HFF-Myc (cell line): ENCODE measurements at places on chromosomes 7 and 10.

- no peak for DNase-seq
These were observed 47.8 kb downstream of the IPMK start for GRCh38 chr10:58219875-58220274.

- DNase-seq: no peak
These were observed 181.0 kb downstream of the LRRC4 start for GRCh38 chr7:127850195-127850594.

DNA sequence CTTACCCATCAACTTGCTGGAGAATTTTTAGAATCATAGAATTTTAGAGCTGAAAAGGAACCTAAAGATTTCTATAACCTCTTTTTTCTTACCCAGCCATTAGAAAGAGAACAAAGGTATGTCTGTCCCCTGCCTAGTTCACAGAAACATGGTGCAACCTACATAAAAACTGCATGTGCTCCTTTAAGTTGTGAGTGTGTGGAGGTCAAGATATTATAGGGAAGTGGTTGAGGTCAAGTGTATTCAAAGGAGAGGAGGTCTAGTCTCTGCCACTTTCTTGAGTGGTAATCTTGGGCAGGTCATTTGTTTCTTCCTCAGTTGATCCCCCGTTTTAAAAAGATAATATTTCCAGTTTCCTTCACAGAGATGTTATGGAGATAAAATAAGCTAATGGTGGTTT lies 6.4 kb downstream of the UBTD1 start:
- no peak for DNase-seq

DNA sequence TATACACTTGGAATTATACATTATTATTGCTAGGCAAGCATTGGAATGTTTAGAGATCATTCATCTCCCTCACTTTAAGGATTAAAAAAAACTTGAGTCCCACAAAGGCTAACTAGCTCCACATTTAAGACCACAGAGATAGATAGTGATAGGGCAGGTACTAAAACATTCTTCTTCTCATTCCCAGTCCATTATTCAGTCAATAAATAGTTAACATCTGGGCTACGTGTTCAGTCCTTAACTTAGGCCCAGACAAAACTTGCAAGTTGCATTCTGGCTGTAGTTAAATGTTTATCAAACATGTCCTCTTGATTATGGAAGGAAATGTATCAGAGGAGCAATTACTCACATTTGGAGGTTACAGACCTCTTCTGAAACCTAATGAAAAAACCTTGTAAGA lies 2.4 kb downstream of the GNG11 start:
- DNase-seq: no peak

DNA sequence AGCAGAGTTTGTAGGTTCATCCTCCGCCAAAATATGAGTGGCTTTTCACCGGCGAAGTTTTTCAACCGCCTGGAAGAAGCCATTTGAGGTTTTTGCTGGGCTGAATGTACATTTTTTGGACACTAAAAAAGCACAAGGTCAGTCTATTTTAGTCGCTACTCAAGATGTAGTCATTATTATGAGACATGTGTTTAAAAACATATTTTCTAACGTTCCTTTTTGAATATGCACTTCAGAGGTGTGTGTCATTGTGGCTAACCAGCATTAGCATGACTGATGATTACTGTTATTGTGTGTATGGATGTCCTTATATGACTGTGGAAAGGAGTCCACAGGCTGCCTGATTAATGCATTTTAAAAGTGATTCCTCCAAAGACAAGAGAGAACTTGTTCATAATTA lies 605.4 kb downstream of the INHBA start:
- DNase-seq: no peak

DNA sequence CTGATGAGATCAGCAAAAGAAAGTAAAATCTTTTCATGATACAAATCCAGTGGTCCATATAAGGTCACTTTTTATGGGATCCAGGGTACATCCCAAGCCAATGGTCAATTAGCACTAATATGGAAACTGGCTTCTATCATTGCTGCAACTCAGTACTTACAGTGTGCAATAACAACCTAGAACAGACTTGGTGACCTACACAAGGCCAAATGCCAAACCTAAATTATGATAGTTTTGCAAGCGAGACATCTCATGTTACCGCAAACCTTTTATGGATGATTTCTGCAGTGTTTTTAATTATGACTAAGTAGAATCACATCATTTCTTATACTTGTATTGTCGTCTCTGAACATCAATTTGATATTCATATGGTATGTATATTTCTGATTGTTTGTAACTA lies 583.5 kb upstream of the SEMA3D start:
- DNase-seq: peak; percentile 5

DNA sequence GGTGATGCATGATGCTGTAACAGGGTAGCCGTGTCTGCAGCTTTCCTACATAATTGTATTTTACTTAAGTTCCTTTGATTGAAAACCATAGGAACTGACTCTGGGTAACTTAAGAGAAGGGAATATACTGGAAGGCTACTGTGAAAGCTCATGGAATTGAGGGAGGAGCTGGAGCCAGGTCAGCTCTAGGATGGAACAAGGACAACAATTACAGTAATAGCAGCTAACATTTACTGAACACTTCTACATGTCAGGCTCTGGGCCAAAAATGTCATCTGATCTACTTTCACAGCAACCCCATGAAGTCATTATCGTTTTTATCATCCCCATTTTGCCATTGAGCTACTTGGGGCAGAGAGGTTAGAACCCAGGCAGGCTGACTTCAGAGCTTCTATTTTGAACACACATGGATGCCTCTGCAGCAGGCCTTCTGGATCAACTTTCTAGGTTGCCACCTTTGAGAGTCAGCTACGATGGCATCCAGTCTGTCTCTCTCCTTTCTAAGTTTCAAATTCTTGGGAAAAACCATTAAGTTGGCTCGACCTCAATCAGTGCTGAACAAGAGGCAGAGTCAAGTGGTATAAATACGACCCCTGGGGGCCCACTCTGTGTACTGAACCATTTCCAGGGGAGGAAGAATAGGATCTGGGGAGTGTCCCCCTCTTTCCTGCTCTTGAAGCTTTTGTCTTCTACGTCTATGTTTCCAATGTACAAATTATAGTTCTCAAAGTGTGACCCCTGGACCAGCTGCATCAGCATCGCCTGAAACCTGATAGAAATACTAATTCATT lies 272.3 kb upstream of the PLPP4 start:
- no peak for DNase-seq

DNA sequence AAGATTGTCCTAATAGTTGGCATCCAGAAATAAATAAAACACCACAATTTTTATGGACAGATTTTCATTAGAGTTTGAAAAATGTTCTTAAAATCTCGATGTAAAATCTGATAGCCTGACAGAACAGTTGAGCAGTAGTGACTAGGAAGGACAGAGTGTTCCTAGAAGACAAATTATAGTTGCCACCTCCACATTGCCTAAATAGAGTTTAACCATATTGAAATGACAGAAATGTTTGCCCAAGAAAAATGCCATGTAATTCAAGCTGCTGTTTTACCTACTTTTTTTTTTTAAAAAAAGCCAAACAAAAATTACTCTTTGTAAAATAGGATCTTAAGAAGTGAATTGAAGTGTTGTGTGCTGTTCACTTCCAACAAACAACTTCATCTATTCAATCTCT lies 8.9 kb upstream of the HERC4 start:
- no peak for DNase-seq

DNA sequence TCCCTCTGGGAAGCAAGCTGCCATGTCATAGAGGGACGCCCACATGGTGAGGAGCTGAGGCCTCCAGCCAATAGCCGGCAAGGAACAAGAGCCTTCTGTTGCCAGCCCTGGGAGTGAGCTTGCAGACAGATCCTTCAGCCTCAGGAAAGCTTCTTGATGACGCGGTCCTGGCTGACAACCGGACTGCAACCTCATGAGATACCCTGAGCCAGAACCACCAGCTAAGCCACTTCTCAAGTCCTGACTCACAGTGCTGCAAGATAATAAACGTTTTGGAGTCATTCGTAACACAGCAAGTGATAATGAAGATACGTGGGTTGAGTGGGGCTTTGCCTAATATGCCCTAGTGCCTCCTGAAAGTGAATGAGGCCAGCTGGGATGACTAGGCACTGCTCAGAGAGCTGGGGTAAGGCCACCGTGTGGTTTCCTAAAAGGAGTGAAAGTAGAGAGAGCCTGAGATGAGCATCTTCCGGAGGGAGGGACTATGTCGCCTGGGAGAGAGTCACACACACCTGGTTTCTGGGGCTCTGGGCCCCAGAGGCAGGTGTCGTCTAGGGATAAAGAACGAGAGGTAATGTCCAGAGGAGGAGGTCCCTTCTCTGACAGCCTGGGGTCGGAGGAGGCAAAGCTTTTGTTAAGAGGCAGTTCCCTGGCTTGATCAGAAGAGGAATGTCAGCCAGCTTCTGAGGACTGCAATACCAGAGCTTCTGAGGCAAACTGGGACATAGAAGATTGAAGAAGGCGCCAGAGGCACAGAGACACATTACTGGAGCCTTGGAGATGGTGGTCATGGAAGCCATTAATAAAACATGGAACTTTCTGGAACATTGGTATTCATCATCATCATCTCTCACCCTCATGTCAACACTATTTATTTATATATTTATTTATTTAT lies 53.6 kb downstream of the PYROXD2 start:
- DNase-seq: peak; percentile 76

GRCh38 chr10:8481718-8482504 lies 427.4 kb downstream of the GATA3 start:
- no peak for DNase-seq

GRCh38 chr10:132187430-132188138 lies 836 bp downstream of the DPYSL4 start:
- DNase-seq: no peak

DNA sequence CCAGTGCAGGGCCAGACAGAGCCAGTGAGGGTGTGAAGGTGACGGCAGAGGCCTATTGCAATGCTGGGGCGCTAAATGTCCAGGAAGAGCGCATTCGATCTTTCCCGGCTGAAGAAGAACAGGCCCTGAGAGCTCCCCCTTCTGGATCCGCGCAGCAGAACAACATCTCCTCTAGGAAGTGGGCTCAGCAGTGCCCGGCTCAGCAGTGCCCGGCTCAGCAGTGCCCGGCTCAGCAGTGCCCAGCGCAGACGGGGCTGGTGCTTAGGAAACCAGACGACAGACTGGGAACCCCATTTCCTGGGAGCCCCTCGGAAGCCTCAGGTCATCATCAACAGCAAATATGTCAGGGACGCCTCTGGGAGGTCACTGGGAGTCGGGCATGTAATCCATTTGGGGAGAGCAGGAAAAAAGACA lies 4.7 kb upstream of the NOS3 start:
- DNase-seq: no peak

- DNase-seq: no peak
These were observed 466.1 kb downstream of the GRID1 start for GRCh38 chr10:85900487-85900886.

- DNase-seq: no peak
These were observed 155.0 kb downstream of the CTTNBP2 start for GRCh38 chr7:117718116-117718835.

- DNase-seq: no peak
These were observed 72.3 kb upstream of the KLF6 start for GRCh38 chr10:3857318-3857717.

- DNase-seq: peak; percentile 92
These were observed 9.6 kb upstream of the DNAJB12 start for GRCh38 chr10:72364239-72364777.

- no peak for DNase-seq
These were observed at the start of gene FAM171A1 for GRCh38 chr10:15370856-15371701. Gene FAM171A1, minus strand, starts transcription at chr10:15371289. Its CDS starts 237 bp downstream, at chr10:15371052.
